Esophagus squamous epithelium (tissue), 5 donors: ENCODE measurements at places on chromosomes 11 and 22. TPM values are rescaled to one million over a fixed set of nuclear protein-coding genes. Genes with fewer than 3 reads are reported as not detected.

The GLYATL1 gene
- total RNA-seq, result not detected

- no peak for DNase-seq
- peak overlapping the region; percentile 13 for H3K27ac ChIP-seq
- H3K4me1 ChIP-seq, result peaks cover 10% of the 10 kb centered on the region
- no peak overlapping the region for H3K4me3 ChIP-seq
These were observed 31.3 kb downstream of the ARRB1 start for GRCh38 chr11:75320046-75320618.

GRCh38 chr11:21630934-21631478 is 561.9 kb upstream of the ANO5 start:
- H3K27ac ChIP-seq, result no peak overlapping the region
- H3K4me3 ChIP-seq, result no peak overlapping the region
- no peak for DNase-seq
- H3K4me1 ChIP-seq, result no peaks in the 10 kb centered on the region
- H3K27me3 ChIP-seq, result no peaks in the 10 kb centered on the region

The FAU gene
- 777 TPM for total RNA-seq

The ADAMTS15 gene
- total RNA-seq, result 2.4 TPM

- no peaks in the 10 kb centered on the region for H3K4me1 ChIP-seq
- H3K4me3 ChIP-seq, result no peak overlapping the region
- no peak overlapping the region for H3K27ac ChIP-seq
- no peak for DNase-seq
These were observed 14.8 kb upstream of the SPATA19 start for GRCh38 chr11:133860151-133860550.

DNA sequence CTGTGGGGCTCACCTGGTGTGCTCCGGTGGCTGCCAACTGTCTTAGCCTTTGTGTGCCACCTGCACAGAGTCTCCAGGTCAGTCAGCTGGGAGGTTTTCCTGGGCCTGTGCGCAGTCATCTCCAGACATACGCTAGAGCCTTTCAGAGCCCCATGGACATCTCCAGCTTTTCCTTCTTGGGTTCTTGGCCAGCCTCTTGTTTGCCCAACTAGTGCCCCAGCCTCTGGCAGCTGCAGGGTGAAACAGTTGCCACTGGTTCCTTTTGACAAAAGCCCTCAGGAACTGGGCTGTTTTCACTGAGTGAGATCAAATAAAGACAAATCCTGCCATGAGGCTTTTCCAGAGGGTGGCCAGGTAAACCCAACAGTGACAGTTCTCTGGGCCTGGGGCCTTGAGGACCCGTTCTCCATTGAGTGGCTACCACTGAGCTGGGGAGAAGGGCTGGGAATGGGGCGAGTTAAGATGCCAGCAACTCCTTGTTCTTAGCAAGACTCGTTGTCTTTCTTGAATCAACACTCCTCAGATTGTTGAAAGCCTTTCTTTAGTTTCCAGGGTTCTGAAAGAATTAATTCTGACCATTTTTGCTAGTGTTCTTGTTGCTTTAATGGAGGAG is 16.7 kb upstream of the RANBP1 start:
- DNase-seq, result no peak
- no peaks in the 10 kb centered on the region for H3K4me1 ChIP-seq
- peaks cover 36% of the 10 kb centered on the region for H3K36me3 ChIP-seq
- no peak overlapping the region for H3K27ac ChIP-seq
- no peaks in the 10 kb centered on the region for H3K27me3 ChIP-seq

DNA sequence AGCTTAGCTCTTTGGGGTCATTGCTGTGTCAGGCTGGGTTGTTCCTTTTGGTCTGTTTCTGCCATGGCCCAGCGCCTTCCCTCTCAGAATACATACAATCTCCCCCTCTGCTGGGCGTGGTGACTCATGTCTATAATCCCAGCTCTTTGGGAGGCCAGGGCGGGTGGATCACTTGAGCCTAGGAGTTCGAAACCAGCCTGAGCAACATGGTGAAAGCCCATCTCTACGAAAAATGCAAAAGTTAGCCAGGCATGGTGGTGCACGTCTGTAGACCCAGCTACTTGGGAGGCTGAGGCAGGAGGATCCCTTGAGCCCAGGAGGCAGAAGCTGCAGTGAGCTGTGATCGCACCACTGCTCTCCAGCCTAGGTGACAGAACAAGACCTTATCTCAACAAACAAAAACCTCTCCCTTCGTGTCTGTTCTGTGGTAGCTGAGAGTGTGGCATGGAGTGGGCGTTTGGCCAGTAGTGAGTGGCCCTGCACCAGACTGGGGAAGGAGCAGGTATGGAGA is 46.7 kb upstream of the RAB1B start:
- no peak overlapping the region for H3K4me3 ChIP-seq
- H3K4me1 ChIP-seq, result peaks cover 14% of the 10 kb centered on the region
- no peak overlapping the region for H3K27ac ChIP-seq
- no peak for DNase-seq

The OR52K1 gene
- not detected for total RNA-seq

The CDC42BPG gene
- total RNA-seq, result 16.4 TPM

DNA sequence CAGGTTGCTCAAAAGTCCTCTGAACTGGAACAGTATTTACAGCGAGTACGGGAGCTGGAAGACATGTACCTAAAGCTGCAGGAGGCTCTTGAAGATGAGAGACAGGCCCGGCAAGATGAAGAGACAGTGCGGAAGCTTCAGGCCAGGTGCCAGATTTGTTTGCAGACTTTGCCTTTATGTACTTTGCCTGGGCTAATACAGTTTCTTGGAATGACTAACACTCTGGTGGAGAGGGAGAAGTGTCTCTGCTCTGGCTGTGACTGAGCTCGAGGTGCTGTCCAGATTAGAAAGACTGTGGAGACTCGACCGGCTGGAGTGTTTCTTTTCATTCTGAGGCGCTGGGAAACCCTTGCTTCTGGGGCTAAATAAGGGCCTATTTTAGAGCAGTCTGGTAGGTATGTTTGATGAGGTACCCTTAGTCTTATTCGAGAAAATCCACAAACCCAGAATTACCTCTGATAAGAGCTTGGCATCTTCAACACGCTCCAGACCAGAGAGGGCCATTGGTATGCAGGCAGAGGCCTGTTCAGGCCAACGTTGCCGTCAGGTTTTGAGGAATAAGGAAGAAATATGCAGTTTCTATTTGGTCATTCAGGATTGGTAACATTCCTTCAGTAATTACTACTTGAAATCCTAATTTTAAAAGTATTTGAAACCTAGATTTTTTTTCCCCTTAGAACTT is 76.5 kb downstream of the SWAP70 start:
- DNase-seq, result no peak
- no peaks in the 10 kb centered on the region for H3K36me3 ChIP-seq
- H3K27ac ChIP-seq, result no peak overlapping the region
- H3K4me3 ChIP-seq, result no peak overlapping the region
- no peaks in the 10 kb centered on the region for H3K4me1 ChIP-seq

DNA sequence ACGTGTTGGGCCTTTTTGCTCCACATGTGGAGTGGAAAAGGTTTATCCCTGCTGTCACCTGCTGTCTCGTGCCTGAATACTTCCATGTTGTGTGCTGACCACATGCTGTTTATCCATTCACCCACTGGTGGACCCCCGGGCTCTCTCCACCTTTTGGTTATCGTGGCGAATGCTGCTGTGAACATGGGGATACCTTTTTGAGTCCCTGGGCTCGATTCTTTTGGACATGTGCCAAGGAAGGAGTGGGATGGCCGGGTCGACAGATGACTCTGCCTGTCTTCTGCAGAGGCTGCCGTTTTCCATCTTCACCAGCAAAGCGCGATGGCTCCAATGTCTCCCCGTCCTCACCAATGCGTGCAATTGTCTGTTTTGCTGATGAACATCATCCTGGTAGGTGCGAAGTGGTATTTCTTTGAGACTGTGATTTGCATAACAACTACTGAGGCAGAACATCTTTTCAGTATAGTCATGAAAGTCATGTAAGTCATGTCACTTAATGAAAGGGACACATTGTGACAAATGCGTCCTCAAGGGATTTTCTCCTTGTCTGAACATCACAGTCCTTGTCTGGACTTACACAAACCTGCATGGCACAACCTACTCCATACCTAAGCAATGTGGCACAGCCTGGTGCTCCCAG is 758.7 kb downstream of the BRD1 start:
- no peaks in the 10 kb centered on the region for H3K36me3 ChIP-seq
- no peak overlapping the region for H3K4me3 ChIP-seq
- no peak for DNase-seq
- H3K27ac ChIP-seq, result no peak overlapping the region
- no peaks in the 10 kb centered on the region for H3K4me1 ChIP-seq
- no peaks in the 10 kb centered on the region for H3K27me3 ChIP-seq

DNA sequence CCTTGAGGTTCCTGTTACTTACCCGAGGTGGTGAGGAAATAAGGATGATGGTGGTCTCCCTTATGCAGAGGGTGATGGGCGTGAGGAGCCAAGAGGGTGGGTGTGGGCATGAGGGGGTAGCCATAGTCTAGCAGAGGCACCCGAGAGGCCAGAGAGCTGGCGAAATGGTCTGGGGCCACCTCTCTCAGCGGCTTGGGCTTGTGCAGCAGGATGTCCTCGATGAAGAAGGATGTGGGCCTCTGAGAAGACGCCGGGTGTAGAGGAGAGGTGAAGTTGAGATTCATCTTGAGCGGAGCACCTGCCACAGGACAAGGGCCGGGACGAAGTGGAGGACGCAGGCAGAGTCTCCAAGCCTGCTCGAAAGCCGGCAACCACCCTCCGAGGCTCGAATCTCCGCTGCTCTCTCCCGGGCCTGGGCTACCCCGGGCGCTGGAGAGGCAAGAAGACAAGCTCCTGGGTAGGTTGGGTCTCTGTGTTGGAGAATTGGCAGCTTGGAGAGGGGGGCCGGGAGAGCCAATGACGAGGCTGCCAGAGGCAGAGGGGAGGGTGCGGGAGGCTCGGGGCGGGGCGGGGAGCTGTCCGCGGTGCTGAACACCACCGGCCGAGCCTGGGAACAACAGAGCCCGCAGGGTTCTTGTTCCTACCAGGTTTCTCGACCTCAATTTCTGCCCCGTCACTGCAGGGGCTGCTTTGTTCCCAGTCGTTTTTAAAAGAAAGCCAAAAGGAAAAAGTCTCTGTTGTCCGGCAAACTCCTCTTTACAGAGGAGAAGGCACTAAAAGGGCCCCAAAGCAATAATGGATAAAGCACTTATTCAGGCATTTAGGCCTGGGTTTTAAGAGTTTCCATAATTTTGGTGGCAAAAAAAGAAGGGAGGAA is at the start of gene BSX:
Gene BSX, minus strand, starts transcription at position 447 of the 877 bp plus-strand sequence. Its CDS starts 163 bp downstream, at position 284.
- H3K4me1 ChIP-seq, result peaks cover 21% of the 10 kb centered on the region
- no peak within 1 kb of the TSS for H3K4me3 ChIP-seq
- H3K36me3 ChIP-seq, result no peaks in the 10 kb centered on the region
- H3K27ac ChIP-seq, result no peak within 1 kb of the TSS
- DNase-seq, result no peak

GRCh38 chr11:111834432-111835163 is 36.8 kb downstream of the ALG9 start:
- no peaks in the 10 kb centered on the region for H3K27me3 ChIP-seq
- H3K27ac ChIP-seq, result no peak overlapping the region
- peaks cover 10% of the 10 kb centered on the region for H3K36me3 ChIP-seq
- no peak overlapping the region for H3K4me3 ChIP-seq
- no peak for DNase-seq

- no peak for DNase-seq
- H3K36me3 ChIP-seq, result no peaks in the 10 kb centered on the region
- H3K27ac ChIP-seq, result peak overlapping the region; percentile 55
- H3K4me1 ChIP-seq, result peaks cover 34% of the 10 kb centered on the region
- no peaks in the 10 kb centered on the region for H3K27me3 ChIP-seq
These were observed 88.3 kb upstream of the MTMR2 start for GRCh38 chr11:96012086-96012824.

DNA sequence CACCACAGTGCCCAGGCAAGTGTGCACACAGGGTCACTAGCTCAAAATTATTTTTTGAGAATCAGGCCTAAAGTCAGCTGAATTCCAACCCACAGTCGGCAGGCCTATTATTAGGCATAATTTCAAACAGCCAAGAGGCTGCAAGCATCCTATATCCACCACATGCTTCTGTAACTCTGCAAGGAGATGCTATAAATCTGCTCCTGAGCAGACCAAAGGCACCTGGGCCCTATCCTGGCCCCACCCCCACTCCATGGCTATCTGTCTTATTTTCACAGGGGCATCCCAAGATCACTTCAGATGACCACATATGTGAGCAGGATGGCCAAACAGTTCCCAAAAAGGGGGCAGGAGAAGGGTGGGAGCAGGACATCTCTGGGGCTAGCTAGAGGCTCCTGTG is 44.6 kb downstream of the TCF20 start:
- H3K27ac ChIP-seq, result no peak overlapping the region
- H3K27me3 ChIP-seq, result no peaks in the 10 kb centered on the region
- no peaks in the 10 kb centered on the region for H3K36me3 ChIP-seq
- peaks cover 57% of the 10 kb centered on the region for H3K4me1 ChIP-seq
- no peak for DNase-seq
- no peak overlapping the region for H3K4me3 ChIP-seq

- H3K27me3 ChIP-seq, result no peaks in the 10 kb centered on the region
- no peaks in the 10 kb centered on the region for H3K4me1 ChIP-seq
- no peak overlapping the region for H3K27ac ChIP-seq
These were observed 322.2 kb downstream of the AASDHPPT start for GRCh38 chr11:106399624-106400023.

- no peaks in the 10 kb centered on the region for H3K4me1 ChIP-seq
- no peak overlapping the region for H3K27ac ChIP-seq
- H3K27me3 ChIP-seq, result no peaks in the 10 kb centered on the region
- H3K36me3 ChIP-seq, result no peaks in the 10 kb centered on the region
- H3K4me3 ChIP-seq, result no peak overlapping the region
- no peak for DNase-seq
These were observed 86.1 kb upstream of the ARHGAP20 start for GRCh38 chr11:110798201-110798900.

DNA sequence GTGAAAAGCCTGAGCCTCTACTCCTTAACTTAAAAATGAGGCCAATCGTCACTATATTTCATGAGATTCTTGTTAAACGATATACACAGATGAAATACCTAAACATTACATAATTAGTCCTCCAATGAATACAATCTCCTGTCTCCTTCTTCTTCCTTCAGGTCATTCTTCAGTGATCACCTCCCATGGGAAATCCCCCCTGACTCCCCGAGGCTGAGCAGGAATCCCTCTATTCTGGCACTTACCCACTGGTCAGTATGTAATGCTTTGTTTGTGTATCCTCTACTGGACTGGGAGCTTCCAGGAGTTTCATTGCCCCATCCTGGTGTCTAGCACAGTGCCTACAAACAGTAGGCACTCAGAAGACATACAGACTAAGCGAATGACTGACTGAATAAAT is 52.3 kb downstream of the RAB38 start:
- no peak for DNase-seq
- no peaks in the 10 kb centered on the region for H3K27me3 ChIP-seq
- H3K36me3 ChIP-seq, result peaks cover 6% of the 10 kb centered on the region
- H3K27ac ChIP-seq, result no peak overlapping the region
- no peaks in the 10 kb centered on the region for H3K4me1 ChIP-seq

The MRGPRE gene
- total RNA-seq, result not detected
